ENCODE measurements at places on chromosomes 6 and 20. TPM values are rescaled to one million over a fixed set of nuclear protein-coding genes. Genes with fewer than 3 reads are reported as not detected.

SLC22A2 gene
- total RNA-seq, result not detected

DNA sequence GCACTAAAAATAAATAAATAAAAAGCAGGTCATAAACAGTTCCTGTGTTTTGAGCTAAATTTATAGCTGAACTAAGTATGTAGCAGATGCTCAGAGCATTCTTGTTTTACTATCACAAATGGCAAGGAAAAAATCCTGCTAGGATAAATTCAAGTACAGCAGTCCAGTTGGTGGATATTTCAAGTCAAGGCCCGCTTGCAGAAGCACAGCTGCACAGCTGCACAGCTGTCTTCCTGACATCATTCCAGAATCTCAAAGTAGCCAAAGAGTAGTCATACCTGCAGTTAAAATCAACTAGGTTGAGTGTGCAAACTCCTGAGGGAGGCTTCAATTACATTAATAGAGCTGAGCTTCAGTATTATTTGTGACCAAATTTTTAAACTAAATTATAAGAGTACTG, 297.7 kb upstream of the MANEA start:
- DNase-seq, result no peak
- no peaks in the 10 kb centered on the region for H3K27me3 ChIP-seq
- H3K27ac ChIP-seq, result no peak overlapping the region
- H3K36me3 ChIP-seq, result no peaks in the 10 kb centered on the region
- no peaks in the 10 kb centered on the region for H3K4me1 ChIP-seq

- peaks cover 11% of the 10 kb centered on the region for H3K36me3 ChIP-seq
- peak within 1 kb of the TSS; percentile 56 for H3K4me3 ChIP-seq
- H3K4me1 ChIP-seq, result peaks cover 36% of the 10 kb centered on the region
- H3K27me3 ChIP-seq, result no peaks in the 10 kb centered on the region
- DNase-seq, result peak; percentile 50
Observed at GRCh38 chr20:59042151-59042795, at the start of gene PRELID3B. PRELID3B (minus strand) TSS chr20:59042786; CDS start chr20:59042730, 56 bp downstream.

DNA sequence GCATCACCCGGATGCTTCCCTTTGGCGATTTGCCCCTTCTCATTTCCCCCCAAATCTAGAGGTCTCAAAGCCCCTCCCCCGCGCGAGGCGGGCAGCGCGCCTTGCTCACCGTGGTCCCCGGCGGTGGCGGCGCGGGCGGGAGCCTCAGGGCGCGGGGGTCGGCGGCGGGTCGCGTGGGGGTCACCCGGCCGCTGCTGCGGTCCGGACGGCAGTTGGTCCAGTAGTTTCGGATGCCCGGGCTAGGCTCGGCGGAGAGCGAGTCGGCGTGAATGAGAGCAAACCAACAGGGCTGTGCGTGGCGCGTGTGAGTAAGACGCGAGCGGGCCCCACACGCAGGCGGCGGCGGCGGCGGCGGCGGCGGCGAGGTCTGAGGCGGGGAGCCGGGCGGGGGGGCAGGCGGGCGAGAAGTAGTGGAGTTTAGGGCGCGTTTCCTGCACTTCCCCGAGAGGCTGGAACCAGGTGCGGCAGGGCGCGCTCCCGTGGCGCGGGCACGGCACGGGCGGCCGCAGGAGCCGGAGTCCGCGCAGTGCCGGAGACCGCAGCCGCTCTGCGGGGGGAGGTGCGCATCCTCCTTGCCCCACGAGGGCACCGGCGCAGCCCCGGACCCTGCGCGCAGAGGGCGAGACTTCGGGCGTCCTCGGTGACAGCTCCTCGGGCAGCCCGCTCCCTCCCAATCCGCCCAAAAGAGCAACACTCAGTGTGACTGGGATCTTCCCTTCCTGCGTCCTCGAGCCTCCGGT, 567 bp downstream of the HS3ST5 start:
- no peaks in the 10 kb centered on the region for H3K36me3 ChIP-seq
- no peak overlapping the region for H3K4me3 ChIP-seq
- no peak for DNase-seq
- H3K27ac ChIP-seq, result no peak overlapping the region
- H3K4me1 ChIP-seq, result no peaks in the 10 kb centered on the region
- H3K27me3 ChIP-seq, result peaks cover 18% of the 10 kb centered on the region

DNA sequence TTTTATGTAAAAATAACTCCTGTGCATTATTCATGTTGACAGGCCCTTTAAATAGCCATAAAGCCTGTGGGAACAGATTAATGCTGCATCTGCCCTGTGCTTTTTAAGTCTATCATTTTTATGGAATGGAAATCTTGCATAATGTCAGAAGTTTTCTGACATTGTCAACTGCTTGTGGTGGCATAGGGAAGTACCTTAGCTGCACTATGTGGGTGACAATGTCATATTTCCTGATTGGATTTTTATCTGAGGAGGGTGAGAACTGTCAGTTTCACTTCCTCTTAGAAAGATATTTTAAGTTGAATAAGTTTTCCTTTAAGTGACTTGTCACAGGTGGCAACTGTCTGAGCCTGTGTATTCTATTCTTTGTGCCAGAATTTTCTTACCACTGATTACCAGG, 267.9 kb downstream of the PLCB1 start:
- no peak overlapping the region for H3K4me3 ChIP-seq
- no peaks in the 10 kb centered on the region for H3K27me3 ChIP-seq
- H3K4me1 ChIP-seq, result no peaks in the 10 kb centered on the region
- H3K36me3 ChIP-seq, result no peaks in the 10 kb centered on the region

DNA sequence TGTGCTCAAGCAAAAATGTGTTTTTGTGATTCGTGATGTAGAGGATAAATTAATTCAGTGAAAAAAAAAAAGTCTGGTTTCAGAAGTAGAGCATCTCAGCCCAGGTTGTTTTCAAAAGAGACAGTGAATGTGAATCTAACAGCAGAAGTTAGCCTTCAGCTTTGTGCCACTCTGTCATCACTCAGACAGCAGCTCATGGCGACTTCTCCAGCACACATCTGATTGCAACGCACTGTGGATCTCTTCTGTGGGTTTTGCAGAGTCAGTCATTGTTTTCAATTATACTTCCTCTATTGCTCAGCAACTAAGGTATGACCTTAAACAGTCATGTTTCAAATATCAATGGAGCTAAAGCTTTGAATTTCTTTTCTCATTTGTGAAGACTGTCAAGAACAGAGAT, 335.5 kb upstream of the POU3F2 start:
- no peak overlapping the region for H3K27ac ChIP-seq
- no peaks in the 10 kb centered on the region for H3K4me1 ChIP-seq
- no peaks in the 10 kb centered on the region for H3K27me3 ChIP-seq
- DNase-seq, result no peak
- no peaks in the 10 kb centered on the region for H3K36me3 ChIP-seq
- H3K4me3 ChIP-seq, result no peak overlapping the region
